RKO (cell line): ENCODE measurements at places on chromosomes 7 and 10.

- DNase-seq: peak; percentile 89
Observed at GRCh38 chr7:132738254-132738653, 162.0 kb upstream of the PLXNA4 start.

GRCh38 chr10:99233000-99233688 lies 2.5 kb downstream of the HPSE2 start:
- no peak for DNase-seq

- DNase-seq: no peak
Observed at GRCh38 chr10:104731192-104731591, 90.1 kb downstream of the SORCS3 start.

- DNase-seq: no peak
Observed at GRCh38 chr7:26105931-26106330, 46.1 kb upstream of the NFE2L3 start.

DNA sequence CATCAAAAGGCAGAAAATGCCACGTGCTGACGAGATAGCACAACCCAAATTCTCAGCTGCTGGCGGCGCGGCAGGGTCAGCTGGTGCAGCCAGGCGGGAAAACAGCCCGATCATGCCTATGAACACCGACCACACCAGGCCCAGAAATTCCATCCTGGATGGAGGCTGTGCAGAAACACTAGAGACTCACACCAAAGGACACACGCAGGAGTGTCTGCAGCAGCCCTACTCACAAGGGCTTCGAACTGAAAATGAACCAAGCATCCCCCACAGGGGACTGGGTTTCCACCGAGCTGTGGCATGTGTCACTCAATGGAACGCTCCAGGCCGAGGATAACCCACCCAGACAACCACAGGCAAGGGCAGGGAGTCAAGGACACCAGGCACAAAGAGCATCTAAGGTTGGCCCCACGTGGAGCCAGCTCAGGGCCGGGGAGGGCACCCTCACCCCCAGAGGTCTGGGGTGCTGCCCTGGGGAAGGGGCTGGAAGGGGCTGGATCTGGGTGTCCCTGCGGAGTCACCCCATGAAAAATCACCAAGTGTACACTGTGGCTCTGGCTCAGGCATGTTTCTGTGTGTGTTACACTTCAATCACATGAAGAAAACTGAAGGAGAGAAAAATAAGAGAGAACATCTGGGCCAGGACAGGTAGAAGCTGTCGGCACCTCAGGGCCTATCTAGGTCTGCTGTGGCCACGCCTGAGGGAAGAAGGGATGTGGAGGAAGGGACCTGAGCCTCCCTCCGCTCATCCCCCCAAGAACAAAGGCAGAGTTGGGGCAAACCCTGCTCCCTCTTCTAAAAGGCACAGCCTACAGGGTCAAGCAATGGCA lies 33.0 kb downstream of the RASGEF1A start:
- DNase-seq: no peak

DNA sequence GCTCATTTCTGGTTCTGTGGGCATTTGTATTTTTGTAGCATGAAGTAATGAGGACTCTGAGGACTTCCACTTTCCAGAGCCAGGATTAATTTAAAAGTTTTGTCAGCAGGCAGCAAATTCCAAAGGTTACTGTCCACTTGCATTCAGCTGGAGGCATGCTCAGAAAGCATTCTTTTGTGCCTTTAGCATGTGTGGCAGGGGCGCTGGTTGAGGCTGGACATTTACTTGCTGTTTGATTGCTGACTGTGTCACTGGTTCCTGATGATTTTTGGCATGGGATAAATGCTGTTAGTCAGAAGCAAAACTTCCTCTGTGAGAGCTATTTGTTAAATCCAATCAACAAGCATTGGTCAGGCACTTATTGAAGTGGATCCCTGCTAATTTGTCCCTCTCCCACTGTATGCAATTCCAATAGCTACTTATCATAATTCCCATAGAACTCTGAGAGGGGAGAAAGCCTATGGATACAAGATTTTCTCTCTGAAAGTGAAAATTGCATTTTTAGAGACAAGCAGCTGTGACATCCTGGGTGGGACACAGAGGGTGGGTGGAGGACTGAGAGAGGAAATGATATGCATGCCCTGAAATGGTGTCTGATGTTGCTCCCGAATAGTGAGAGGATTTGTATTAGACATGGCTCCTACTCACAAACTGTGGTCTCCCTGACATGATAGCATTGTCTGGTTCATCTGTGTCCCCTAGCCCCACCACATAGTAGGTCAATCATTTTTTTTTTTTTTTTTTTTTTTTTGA lies 161.2 kb upstream of the WDR11 start:
- no peak for DNase-seq

DNA sequence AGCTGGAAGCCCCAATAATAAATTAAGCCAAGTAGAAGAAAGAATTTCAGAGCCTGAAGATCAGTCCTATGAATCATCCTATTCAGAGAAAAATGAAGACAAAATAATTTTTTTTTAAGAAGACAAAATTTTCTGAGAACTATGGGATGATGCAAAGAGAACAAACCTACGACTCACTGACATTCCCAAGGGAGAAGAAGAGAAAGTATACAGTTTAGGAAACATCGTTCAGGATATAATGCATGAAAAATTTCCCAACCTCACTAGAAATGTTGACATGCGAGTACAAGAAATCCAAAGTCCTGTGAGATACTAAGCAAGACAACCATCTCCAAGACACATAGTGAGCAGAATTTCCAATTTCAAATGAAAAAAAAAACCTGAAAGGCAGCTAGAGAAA lies 150.5 kb downstream of the THSD7A start:
- no peak for DNase-seq

DNA sequence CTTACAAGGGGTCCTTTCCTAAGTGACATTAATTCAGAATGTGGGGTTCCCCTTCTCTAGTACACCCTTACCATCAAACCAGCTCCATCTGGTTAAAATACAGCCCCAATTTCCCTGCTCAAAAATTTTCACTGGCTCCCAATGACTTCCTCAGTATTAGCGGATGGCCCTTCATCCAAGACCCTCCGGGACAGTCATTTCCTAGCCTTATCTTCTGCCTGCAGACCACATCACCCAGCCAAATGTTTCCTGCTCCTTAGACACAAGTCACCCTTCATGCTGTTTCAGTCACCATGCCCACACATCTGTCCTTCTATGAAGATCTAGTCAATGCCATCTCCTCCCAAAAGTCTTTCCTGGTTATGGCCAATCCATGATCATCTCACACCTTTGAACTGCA lies 45.2 kb downstream of the PARD3 start:
- DNase-seq: no peak

DNA sequence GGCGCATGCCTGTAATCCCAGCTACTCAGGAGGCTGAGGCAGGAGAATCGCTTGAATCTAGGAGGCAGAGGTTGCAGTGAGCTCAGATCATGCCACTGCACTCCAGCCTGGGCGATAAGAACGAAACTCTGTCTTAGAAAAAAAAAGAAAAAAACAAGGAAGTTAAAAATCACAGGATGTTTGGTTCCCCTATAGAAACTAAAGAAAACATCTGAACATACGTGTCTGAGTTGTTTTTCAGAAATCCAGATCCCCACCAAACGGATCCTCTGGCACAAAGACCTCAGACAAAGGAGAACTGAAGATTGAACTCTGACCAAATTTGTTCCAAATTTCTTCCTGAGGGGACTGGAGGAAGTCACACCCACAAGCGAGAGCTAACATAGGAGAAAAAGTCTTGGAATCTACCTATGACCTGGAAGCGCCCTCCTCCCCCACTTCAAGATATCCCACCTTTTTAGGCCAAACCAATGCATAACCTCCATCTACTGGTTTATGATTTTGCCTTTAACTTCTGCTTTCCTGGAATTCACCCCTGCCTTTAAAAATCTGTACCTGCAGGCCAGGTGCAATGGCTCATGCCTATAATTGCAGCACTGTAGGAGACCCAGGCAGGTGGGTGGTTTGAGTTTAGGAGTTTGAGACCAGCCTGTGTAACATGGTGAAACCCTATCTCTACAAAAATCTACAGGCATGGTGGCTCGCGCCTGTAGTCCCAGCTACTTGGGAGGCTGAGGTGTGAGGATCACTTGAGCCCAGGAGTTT lies 19.7 kb upstream of the SIRT1 start:
- DNase-seq: no peak

GRCh38 chr10:76902949-76903348 lies 734.7 kb downstream of the KCNMA1 start:
- DNase-seq: peak; percentile 35

DNA sequence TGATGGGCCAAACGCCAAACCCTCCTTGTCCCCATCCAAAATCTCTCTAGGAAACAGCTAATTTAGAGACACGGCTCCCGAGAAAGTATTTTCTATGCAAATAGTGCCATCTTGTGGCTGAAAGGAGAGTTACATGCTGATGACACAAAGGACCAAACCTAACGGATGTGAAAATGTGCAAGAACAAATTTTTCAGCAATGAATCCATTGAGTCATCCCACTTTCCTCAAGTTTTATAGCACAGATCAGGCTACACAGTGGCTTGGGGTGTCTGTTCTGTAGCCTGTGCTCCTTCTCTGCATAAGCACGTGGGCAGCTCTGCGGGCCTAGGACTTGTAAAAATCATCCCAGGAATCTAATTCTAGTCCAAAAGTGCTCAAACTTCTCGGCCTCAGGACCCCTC lies 154.8 kb upstream of the PRR15 start:
- DNase-seq: peak; percentile 90

DNA sequence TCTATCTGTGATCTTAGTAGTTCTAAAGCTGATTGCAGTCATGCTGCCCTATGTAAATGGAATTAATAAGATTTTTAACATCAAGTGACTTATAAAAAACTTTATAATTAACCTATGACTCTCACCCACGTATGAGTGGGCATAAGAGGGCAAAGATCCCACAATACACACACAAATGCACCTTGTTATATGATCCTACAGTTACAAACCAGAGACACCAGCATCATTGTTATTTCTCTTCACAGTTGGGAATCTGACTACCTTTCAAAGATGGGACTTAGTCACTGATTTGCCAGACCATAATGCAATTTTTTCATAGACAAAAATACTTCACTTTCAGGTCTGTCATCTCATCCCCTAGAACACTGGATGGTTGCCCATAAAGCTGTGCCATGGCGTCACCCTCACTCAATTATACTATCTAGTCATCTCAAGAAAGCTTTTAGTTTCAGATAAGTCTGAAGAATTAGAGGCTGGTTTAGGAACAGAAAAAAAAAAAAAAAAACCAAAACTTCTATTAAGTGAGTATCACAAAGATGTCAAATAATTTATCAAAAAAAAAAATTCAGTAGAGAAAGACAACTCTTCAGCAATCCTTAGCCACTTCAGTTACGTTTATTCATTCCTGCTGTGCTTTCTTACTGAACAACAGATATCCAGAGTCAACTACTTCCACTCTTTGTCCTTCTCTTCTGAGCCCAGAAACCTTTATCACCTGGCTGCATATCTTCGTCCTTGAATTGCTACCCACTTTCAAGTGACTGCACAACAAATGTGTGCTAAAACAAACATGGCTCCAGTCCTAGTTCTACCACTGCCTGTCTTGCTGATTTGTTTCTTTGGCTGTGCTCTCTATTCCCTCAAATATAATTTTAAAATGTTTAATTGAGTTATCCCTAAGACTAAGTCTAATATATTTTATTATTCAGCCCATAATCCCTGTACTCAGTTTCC lies 175.0 kb upstream of the CHRM2 start:
- DNase-seq: no peak

GRCh38 chr10:121337427-121337826 lies 260.8 kb downstream of the FGFR2 start:
- no peak for DNase-seq

DNA sequence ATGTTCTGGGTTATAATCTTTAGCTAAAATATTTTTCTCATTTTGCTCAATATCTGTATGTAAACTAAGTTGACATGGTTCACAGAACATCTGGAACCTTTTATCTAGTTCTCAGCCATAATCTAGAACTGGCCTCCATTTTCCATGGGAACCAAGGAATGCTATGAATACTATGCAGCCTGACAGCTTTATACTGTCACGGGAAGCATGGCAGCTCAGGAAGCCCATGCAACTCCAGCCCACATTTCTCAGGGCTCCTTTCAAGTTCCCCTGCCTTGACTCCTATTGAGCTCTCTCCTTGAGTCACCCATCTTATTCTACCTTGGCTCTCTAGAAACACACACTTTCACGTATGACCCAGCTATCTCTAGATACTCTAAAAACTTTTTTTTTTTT lies 36.6 kb upstream of the PRKAR2B start:
- DNase-seq: no peak

DNA sequence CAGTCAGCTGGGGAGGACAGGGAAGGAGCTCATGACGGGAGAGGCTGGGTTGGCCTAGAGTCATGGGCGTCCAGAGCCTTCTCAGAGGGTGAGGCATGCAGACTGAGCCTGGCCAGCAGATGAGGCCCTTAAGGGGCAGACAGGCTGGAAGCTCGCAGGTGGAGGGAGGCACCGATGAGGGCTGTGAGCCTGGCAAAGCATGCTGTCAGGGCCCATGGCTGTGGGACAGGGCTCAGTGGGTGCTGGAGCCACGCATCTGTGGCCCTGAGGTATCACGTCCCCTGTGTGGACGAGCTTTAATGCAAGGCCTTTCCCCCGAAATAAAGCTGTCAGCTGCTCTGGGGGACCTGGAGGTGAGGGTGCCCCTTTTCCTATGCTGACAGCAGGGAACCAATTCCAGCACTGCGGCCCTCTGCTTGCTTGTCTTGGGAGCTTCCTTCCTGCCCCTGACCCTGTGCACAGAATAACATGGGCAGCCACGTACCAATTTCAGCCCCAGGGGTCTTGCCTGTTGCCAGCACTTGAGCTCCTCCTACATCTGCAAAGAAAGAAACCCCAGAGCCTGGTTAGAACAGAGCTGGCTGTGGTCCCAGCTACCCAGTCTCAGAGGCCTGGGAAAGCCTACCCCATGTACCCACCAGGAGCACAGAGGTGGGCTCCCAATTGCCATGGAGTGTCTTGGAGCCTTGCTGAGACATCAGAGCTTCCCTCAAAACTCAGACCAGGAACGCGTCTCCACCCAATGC lies 20.6 kb downstream of the TMEM273 start:
- no peak for DNase-seq

DNA sequence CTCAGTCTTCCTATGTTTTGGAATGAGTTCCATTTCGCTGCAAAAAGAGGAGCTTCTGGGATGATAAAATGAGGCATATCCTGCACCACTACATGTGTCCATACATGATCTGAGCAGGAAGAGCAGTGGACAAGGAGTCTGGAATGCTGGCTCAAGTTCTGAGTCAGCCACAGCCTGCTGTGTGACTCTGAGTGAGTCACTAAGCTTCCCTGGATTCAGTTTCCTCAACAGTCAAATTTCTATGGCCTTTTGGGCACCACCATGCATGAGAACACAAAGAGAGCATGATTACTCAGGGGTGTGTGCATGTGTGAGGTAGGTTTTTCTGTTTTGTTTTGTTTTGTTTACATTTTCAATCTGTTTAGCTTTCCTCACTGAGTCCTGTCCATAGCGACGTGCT lies 254.6 kb downstream of the ANKRD30A start:
- peak; percentile 89 for DNase-seq

DNA sequence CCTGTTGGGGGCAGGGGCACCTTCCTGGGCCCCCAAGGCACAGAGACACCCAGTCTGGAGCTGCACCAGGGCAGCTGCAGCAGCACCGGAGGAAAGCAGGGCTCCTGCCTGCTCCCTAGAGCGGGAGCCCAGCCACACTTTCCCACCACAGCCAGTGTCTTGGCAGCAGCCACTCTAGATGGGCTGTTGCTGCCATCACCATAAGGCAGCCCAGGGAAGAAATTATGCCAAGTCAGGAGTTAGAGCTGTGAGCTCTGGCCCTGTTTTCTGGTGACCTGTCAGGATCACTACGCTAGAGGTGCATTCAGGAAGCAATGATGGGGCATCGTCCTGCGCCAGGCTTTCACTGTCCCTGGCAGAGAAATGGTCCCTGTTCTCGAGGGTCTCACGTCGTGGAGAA lies 38.0 kb upstream of the ZNRF2 start:
- DNase-seq: no peak

GRCh38 chr7:129435414-129435829 lies 1.2 kb downstream of the STRIP2 start:
- DNase-seq: peak; percentile 73
